ENCODE measurements at places on chromosomes 7 and 10.

GRCh38 chr7:129376076-129376777 lies 58.0 kb upstream of the STRIP2 start:
- peak; percentile 19 for DNase-seq

GRCh38 chr10:130372222-130372621 lies 236.0 kb downstream of the GLRX3 start:
- DNase-seq: no peak

GRCh38 chr10:72011976-72012512 lies 47.8 kb downstream of the CHST3 start:
- DNase-seq: no peak

DNA sequence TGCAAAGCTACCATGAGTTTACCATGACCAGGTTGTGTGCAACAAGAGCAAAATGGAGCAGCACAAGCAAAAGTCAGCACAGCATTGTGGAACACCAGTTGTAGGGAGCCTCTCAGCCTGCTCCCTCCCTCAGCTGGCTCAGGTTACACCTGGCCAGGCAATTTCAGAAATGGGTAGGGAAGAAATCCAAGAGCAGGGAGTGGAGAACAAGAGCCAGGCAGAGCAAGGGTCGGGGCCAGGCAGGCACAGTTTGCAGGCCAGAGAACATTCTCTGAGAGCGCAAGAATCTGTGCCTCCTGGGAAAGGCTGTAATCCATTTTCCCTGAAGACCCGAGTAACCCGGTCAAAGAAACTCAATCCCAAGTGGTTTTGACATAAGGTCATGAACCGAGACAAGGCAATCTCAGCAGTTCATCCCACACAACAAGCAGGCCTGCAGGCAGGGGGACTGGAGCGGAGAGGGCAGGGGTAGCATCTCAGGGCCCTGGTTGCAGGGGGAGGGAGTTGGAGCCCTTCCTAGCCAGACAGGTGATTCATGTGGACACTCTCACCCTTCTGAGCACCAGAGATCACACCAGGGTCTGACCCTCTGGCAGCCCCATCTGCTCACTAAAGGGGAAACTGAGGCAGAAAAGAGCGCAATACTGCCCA lies 258.4 kb downstream of the PLXNA4 start:
- DNase-seq: no peak

GRCh38 chr7:98177553-98177952 lies 33.7 kb upstream of the BHLHA15 start:
- DNase-seq: no peak

DNA sequence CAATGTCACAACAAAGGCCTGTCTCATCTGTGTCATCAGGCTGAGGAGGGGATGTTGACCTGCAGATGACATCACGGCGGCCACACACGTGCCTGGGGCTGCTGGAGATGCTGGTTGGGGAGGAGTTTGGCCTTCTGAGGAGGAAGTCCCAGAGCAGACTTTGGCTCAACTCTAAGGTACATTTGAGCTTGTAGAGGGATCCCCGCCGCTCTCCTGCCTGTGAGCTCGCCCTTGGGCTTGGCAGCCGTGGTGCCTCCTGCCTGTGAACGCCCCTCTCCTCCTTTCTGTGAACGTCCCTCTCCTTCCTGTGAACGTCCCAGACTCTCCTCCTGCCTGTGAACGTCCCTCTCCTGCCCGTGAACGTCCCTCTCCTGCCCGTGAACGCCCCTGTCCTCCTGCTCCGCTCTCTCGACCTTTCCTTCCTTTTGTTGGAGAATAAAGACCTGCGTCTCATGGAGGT lies 176.4 kb downstream of the DNAJB6 start:
- DNase-seq: no peak

DNA sequence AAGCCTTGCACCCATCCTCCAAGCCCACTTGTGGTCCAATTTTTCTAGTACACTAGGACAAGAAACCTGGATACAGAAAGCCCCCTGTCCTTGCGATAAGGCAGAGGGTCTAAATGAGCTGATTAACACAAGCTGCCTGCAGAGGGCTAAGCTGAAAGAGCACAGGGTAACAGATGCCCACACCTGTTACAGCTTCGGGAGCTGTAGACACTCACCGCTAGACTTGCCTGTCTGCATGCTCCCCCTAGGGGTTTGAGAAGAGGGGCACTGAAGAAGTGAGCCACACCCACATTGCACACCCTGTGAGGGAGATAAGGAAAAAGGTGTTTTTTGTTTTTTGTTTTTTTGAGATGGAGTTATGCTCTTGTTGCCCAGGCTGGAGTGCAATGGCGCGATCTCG lies 386.5 kb upstream of the AUTS2 start:
- no peak for DNase-seq

GRCh38 chr10:30671026-30671616 lies 41.6 kb upstream of the LYZL2 start:
- DNase-seq: no peak

GRCh38 chr10:18100669-18101068 lies 39.6 kb upstream of the CACNB2 start:
- no peak for DNase-seq

DNA sequence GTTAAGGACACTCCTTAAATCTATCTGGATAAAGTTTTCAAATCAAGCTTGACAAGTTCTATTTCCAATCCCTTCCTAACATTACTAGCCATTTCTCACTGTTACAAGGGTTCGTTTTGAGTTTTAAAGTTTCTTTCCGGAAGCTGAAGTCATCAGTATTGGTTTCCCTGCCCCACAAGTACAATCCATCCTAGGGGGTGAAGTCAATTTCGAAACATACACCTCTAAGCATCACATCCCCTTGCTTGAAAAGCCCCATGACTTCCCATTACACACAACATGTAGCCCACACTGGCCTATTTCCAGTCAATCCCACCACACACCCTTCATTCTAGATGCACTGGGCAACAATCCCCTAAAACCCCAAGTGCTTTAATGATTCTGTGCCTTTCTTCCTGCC lies 13.0 kb downstream of the DPY19L1 start:
- DNase-seq: no peak

- peak; percentile 30 for DNase-seq
Observed at GRCh38 chr10:33005322-33006301, 47.6 kb upstream of the ITGB1 start.

- DNase-seq: no peak
Observed at GRCh38 chr7:9149499-9150082, 716.2 kb downstream of the NXPH1 start.

DNA sequence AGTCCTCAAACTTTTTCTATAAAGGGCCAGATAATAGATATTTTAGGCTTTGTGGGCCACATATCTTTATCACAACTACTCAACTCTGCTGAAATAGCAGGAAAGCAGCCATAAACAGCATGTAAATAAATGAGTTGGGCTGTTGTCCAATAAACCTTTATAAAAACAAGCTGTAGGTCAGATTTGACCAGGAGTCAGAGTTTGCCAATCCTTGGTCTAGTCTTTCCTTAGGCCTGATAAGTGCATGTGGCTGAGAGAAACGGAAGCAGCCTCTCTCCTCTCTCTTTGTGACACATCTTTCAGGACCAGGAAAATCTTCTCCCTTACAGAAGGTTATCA lies 724.5 kb downstream of the GRID1 start:
- no peak for DNase-seq

- DNase-seq: no peak
Observed at GRCh38 chr7:80632139-80632538, 6.3 kb upstream of the CD36 start.

DNA sequence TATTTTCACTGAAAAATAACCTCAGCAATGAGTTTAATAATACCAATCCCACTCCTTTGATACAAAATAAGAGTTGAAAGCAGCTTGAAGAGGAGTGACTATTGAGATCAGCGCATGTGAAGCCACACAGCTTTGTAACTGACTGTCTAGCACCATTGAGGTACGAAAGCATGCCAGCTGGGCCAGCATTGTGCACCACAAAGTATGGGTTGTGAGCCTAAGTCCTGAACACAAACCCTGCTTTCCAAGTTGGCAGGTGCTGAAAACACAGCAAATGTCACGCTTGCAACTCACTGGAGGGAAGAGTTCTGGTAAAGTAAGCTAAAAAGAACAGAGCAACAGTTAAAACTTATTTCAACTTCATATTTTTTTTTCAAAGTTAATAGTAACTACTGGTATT lies 4.0 kb upstream of the FAM53B start:
- no peak for DNase-seq

DNA sequence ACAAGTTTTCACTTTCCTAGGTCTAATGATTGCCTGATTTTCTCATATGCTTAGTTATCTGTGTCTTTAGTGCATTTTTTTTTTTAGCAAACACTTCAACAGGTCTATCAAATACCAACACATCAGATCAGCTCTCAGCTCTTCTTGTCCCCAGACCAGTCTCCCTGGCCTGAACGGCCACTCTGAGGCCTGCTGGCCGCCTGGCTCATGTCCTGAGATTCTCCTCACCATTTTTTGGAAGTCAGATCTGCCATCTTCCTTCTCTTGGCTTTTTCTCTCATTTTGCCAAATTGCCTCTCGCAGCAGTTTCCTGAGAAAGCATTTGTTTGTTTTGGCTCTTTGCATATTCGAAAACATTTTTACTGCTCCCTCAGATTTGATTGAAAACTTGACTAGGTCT lies 29.3 kb downstream of the PPP2R2D start:
- no peak for DNase-seq

DNA sequence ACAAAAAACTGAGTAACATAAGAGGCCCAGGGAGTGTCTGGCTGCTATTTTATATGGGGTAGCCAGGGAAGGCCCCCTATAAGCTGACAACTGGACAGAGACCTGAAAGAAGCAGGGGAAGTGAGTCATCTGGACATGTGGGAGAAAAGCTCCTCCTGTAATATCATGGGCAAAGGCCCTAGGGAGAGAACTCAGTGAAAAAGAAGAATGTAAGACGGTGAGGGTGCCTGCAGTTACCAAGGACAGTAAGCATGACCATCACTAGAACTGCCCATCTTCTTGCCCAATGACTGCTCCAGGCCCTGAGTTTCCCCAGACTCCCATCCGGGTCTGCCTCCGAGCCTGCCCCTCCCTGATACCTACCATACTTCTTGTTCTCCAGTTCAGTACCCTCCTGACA lies 2.3 kb downstream of the ELMO1 start:
- DNase-seq: no peak

GRCh38 chr10:129940617-129941198 lies 23.4 kb downstream of the EBF3 start:
- DNase-seq: no peak

DNA sequence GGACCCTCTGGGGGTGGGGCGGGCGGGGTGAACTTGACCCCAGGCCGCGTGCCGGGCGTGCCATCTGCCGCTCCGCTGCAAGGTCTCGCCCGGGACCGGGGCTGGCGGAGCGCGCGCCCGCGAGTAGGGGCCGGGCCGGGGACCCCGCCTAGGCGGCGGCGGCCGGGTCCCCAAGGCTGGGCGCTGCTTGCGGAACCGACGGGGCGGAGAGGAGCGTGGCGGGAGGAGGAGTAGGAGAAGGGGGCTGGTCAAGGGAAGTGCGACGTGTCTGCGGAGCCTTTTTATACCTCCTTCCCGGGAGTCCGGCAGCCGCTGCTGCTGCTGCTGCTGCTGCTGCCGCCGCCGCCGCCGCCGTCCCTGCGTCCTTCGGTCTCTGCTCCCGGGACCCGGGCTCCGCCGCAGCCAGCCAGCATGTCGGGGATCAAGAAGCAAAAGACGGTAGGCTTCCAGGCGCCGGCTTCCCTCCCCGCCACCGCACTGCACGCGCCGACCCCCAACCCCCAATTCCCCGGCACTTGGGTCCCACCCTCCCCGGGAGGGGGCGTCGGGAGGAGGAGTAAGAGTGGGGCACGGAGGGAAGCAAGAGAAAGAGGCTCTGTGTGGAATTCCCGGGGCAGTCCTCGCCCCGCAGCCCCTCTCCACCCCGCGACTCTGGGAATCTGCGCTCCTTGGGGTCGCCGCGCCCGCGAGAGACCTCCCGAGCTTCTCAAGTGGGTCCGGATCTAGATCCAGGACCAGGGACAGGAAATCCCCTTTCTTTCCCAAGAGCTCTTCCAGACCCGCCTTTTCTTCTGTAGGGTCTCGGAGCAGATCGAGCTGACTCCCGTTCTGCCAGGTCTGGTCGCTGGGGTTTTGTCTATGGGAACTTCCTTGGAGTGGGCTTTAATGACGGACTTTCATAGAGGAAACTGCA lies at the start of gene PAPSS2:
TSS of gene PAPSS2 (plus strand) at position 308 of the 913 bp plus-strand sequence. CDS start at position 412, 104 bp downstream.
- no peak for DNase-seq

- DNase-seq: no peak
Observed at GRCh38 chr10:4061441-4061951, 276.5 kb upstream of the KLF6 start.

- no peak for DNase-seq
Observed at GRCh38 chr7:1275451-1276381, 43.0 kb downstream of the UNCX start.

DNA sequence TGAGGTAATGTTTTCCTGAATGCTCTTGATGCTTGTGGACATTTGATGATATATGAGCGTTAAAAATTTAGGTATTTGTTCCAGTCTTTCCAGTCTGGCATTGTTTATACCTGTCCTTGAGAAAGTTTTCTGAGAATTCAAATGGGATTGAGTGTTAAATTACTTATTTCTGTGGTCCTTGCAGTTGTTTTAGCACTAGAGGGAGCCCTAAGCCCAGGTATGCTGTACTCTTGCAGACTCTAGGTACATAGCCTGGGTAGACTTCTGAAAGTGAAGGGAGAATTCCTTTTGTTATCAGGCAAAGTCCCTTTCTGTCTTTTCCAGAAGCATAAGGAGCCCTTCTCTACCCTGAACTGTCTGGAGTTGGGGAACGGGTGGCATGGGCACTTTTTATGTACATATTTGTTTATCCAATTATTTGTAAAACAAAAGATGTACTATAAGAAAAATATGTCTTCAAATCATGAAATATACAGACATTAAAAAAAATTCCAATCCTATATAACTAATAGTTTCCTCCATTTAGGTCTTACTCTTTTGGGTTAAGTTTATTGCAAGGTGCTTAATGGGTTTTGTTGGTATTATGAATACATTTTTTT lies 262.1 kb downstream of the ATRNL1 start:
- DNase-seq: no peak

All from stimulated activated CD4-positive, alpha-beta T cell treated with anti-CD3 and anti-CD28 coated beads, Interleukin-15, amount 100 ng/mL, for 48 hours (primary cell).